Thyroid gland (tissue), 4 donors: ENCODE measurements at places on chromosomes 16 and 17. TPM values are rescaled to one million over a fixed set of nuclear protein-coding genes. Genes with fewer than 3 reads are reported as not detected.

GRCh38 chr17:18896947-18897346 is 39.0 kb downstream of the PRPSAP2 start:
- no peak overlapping the region for H3K4me3 ChIP-seq
- DNase-seq: no peak

DNA sequence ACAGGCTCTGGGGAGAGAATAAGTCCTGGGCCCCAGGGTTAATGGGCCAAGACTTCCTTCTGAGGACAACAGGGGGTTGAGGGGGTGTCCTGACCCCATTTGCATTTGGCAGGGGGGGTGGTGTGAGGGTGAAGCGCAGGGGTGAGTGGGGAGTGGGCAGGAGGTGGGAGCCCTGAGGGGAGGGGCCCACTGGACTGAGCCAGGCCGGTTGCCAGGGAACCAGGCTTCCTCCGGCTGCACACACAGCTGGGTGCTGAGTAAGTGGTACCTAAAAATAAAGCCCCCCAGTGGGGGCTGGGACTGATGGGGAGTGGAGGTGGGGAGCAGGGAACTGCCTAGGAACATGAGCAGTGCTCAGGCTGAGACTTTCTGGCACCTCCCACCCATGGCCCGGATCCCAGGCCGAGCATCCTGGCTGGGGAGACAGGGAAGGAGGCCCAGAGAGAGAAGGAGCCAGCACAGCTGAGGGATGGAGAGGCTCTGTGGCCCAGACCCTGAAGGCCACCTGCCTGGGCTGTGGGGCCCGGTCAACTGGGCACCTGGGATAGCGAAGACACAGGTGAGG is 7.5 kb upstream of the RASD1 start:
- no peaks in the 10 kb centered on the region for H3K4me1 ChIP-seq
- no peaks in the 10 kb centered on the region for H3K36me3 ChIP-seq
- no peak for DNase-seq
- no peak overlapping the region for H3K27ac ChIP-seq
- H3K27me3 ChIP-seq: no peaks in the 10 kb centered on the region
- no peak overlapping the region for H3K4me3 ChIP-seq

The TPSD1 gene
- not detected for total RNA-seq

The CMTM1 gene
- 3.8 TPM for total RNA-seq

The GPRC5C gene
- 183 TPM for total RNA-seq

DNA sequence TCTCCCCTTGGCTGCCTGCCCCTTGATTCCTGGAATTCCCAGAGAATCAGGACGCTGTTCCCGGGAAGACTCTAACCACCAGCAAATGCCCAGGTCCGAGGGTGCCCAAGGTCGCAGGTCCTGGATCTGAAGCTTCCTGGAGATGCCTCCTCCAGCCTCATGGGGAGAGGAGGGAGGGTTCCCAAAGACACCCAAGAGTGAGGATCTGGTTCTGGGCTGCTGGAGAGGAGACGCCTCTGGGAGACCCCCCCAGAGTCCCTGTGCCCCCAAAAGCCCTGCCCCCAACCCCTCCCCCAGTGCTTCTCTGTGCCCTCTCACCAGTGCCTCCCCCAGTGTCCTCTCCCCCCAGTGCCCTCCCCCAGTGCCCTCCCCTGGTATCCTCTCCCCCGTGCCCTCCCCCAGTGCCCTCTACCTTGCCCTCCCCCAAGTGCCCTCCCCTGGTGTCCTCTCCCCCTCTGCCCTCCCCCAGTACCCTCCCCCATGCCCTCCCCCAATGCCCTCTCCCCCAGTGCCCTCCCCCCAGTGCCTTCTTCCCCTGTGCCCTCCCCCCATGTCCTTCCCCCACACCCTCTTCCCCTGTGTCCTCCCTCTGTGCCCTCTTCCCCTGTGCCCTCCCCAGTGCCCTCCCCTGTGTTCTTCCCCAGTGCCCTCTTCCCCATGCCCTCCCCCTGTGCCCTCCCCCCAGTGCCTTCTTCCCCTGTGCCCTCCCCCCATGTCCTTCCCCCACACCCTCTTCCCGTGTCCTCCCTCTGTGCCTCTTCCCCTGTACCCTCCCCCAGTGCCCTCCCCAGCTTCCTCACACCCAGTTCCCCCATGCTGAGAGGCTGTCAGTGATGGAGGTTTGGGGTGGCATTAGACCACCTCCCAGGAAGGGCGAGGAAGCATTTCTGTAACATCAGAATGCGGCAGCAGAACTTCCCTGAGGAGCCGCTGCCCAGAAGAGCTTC is 6.3 kb upstream of the SECTM1 start:
- H3K4me3 ChIP-seq: no peak overlapping the region
- no peak overlapping the region for H3K27ac ChIP-seq
- H3K36me3 ChIP-seq: no peaks in the 10 kb centered on the region
- H3K27me3 ChIP-seq: no peaks in the 10 kb centered on the region

The HOXB8 gene
- total RNA-seq: 1.4 TPM

DNA sequence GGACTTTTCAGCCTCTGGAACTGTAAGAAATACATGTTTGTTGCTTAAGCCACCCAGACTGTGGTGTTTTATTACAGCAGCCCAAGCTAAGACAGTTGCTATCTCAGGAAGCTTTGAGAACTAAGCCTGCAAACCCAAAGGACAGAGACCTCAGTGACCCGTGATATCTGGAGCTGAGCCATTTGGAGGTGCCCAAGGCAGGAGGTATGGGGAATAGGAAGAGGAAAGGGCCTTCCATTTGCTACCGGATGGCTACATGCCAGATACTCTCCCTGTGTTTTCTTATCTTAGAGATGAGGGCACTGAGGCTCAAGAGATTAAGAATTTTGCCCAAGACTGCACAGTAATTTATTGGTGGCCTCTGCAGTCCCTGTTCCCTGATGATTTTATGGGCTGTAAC is 622.1 kb upstream of the CDH5 start:
- no peak for DNase-seq
- no peak overlapping the region for H3K4me3 ChIP-seq
- no peaks in the 10 kb centered on the region for H3K4me1 ChIP-seq
- no peaks in the 10 kb centered on the region for H3K27me3 ChIP-seq

GRCh38 chr17:51725185-51725584 is 433.3 kb downstream of the CA10 start:
- no peak overlapping the region for H3K4me3 ChIP-seq
- no peak for DNase-seq
- no peaks in the 10 kb centered on the region for H3K27me3 ChIP-seq
- H3K4me1 ChIP-seq: no peaks in the 10 kb centered on the region
- H3K27ac ChIP-seq: no peak overlapping the region

- DNase-seq: no peak
- H3K27me3 ChIP-seq: no peaks in the 10 kb centered on the region
- H3K4me1 ChIP-seq: peaks cover 6% of the 10 kb centered on the region
- no peaks in the 10 kb centered on the region for H3K36me3 ChIP-seq
- no peak overlapping the region for H3K4me3 ChIP-seq
- H3K27ac ChIP-seq: no peak overlapping the region
Measured at GRCh38 chr16:28495795-28496749, 1.6 kb downstream of the APOBR start.

The C1QTNF1 gene
- total RNA-seq: 88.1 TPM

The HASPIN gene
- total RNA-seq: 0.13 TPM

The VASN gene
- total RNA-seq: 30.4 TPM

The THOC6 gene
- 19.1 TPM for total RNA-seq

The TOP2A gene
- 0.20 TPM for total RNA-seq

The EPX gene
- not detected for total RNA-seq

The EVPL gene
- total RNA-seq: 19.5 TPM

DNA sequence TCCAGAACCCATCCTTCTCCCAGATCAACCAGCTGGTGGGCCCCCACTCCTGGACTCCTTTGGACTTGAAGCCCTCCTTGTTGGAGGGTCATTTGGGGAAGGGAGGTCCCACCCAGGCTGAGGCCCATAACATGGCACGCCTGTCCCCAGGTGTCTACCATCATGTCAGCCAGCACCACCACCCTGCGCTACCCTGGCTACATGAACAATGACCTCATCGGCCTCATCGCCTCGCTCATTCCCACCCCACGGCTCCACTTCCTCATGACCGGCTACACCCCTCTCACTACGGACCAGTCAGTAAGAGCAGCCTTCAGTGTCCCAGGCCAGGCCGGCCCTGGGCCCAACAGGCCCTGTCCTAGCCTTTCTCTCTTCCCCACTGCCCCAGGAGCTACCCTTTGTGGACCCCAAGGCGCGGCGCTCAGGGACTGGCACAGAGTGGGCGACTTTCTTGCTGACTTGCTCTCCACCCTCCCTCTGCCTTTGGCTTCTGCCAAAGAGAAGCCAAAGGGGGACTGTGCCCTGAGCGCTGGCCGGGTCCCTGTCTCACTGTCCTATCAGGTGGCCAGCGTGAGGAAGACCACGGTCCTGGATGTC is 4.3 kb downstream of the TUBG1 start:
- H3K27me3 ChIP-seq: no peaks in the 10 kb centered on the region
- H3K27ac ChIP-seq: no peak overlapping the region
- H3K4me1 ChIP-seq: peaks cover 4% of the 10 kb centered on the region
- H3K36me3 ChIP-seq: peaks cover 29% of the 10 kb centered on the region

The PIPOX gene
- not detected for total RNA-seq

DNA sequence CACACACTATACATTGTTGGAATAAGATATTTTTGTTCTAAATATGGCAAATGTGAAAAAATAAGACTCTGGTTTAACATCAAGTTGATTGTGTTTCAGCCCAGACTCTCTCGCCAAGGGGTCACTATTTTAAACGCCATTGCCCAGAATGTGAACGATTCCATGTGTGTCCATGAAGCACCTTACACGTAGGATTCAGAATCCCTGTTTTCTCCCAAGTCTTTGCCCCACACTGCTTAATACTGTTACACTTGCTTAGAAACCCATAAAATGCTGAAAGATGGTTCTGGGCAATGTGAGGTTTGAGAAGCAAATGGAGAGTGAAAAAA is 7.7 kb downstream of the HS3ST3B1 start:
- no peak overlapping the region for H3K4me3 ChIP-seq
- no peak for DNase-seq
- H3K27me3 ChIP-seq: peaks cover 14% of the 10 kb centered on the region

DNA sequence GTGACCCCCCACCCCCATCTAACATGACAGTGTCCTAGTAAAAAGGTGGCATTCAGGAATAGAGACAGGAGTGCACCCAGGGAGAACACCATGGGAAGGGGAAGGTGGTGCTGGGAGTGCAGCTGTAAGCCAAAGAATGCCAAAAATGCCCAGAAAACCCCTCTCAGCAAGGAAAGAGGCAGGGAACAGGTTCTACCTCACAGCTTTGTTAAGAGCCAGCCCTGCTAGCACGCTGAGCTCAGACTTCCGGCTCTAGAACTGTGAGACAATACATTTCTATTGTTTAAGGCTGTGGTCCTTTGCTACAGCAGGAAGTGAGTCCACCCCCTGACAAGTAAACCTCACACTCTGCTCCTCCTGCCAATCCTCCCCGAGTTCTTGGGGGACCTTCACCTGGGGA is 302.4 kb upstream of the N4BP1 start:
- peak overlapping the region; percentile 21 for H3K27ac ChIP-seq
- no peaks in the 10 kb centered on the region for H3K36me3 ChIP-seq
- H3K27me3 ChIP-seq: no peaks in the 10 kb centered on the region
- peak; percentile 68 for DNase-seq
- H3K4me1 ChIP-seq: peaks cover 8% of the 10 kb centered on the region

GRCh38 chr16:74734361-74735161 is 33.9 kb upstream of the MLKL start:
- H3K4me3 ChIP-seq: no peak overlapping the region
- no peaks in the 10 kb centered on the region for H3K27me3 ChIP-seq
- DNase-seq: no peak
- H3K27ac ChIP-seq: no peak overlapping the region

- H3K27ac ChIP-seq: no peak overlapping the region
- no peaks in the 10 kb centered on the region for H3K36me3 ChIP-seq
- H3K4me3 ChIP-seq: no peak overlapping the region
- H3K27me3 ChIP-seq: no peaks in the 10 kb centered on the region
Measured at GRCh38 chr16:82658796-82659195, 32.0 kb downstream of the CDH13 start.

The PRR35 gene
- total RNA-seq: not detected

DNA sequence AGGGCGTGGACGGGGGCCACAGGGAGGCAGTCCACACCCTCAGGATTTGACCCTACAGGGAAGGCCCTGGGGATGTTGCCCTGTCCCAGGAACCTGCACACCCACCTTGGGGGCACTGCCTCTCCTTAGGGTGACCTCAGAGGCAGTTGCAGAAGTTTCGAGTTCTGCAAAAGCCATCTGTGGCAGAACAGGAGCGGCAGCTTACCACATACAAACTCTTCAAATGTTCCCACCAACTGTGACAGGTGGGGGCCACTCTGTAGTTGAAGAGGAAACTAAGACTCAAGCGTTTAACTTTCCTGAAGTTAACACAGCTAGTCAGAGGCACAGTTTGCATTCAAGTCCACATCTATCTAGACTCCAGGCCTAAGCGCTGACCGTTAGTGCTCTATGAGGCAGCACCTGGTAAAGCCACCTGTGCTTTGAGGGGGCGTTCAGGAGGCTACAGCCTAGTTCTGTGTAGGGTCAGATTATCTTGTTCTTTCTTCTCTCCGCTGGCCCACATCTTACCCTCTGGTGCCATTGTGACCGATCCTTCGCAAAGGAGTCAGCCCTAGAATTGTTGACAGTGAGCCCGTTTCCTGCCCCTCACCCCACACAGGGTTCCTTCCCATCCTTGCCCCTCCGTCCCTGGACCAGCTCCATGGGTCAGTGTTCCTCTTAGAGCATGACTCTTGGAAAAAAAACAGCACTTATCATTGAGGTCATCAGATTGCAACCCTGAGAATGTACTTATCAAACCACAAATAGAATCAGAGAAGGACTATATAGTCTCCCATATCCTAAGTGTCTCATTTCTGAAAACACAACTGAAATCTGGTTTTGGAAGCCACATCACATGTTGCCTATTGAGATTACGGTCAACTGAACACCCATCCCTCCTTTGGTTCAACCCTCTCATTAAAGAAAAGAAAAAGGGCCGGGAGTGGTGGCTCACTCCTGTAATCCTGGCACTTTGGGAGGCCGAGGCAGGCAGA is 45.4 kb downstream of the CDH1 start:
- no peaks in the 10 kb centered on the region for H3K36me3 ChIP-seq
- no peaks in the 10 kb centered on the region for H3K27me3 ChIP-seq
- no peak for DNase-seq
- peaks cover 52% of the 10 kb centered on the region for H3K4me1 ChIP-seq
- H3K27ac ChIP-seq: peak overlapping the region; percentile 77

DNA sequence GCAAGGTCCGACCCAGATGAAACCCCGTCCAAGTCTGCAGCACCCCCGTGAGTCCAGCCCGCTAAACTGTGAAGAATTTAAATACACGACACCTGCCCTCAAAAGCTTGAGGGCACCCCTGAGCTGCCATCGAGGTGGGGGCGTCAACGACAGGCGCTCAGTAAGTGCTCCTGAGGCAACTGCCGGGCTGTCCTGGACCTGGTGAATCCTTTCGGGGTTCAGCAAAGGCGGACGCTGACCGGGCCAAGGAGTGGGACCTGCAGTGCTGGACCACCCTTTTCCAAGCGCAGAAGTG is 512 bp upstream of the ENDOV start:
- peak overlapping the region; percentile 49 for H3K4me3 ChIP-seq
- H3K36me3 ChIP-seq: no peaks in the 10 kb centered on the region
- DNase-seq: no peak
- no peaks in the 10 kb centered on the region for H3K27me3 ChIP-seq
- peaks cover 16% of the 10 kb centered on the region for H3K4me1 ChIP-seq

DNA sequence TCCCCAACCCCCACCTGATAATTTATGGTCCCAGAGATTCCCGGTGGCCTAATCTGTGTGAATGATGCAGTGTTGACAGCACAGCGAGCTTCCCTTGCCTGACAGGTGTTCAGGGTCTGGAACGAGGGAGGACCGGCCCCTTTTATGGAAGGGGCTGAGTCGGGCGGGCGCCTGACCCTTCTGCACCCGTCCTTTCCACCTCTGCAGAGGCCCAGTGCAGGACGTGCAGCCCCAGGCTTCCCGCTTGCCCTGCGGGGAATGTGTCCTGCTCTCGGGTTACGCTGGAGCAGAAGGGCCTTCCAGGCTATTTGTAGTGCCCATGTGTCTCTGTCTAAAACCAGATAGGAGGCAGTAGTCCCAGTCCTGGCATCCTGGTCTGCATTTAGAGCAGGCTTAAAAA is 16.2 kb downstream of the SMTNL2 start:
- no peak for DNase-seq
- H3K4me3 ChIP-seq: no peak overlapping the region
- no peak overlapping the region for H3K27ac ChIP-seq
- no peaks in the 10 kb centered on the region for H3K36me3 ChIP-seq
